ENCODE measurements at places on chromosomes 2 and 18. TPM values are rescaled to one million over a fixed set of nuclear protein-coding genes. Genes with fewer than 3 reads are reported as not detected.
A peak's percentile ranks its signal among the peaks of the same experiment; 100 is the strongest.

- no peak for DNase-seq
Measured at GRCh38 chr2:25421289-25421688, 79.6 kb upstream of the DNMT3A start.

DNA sequence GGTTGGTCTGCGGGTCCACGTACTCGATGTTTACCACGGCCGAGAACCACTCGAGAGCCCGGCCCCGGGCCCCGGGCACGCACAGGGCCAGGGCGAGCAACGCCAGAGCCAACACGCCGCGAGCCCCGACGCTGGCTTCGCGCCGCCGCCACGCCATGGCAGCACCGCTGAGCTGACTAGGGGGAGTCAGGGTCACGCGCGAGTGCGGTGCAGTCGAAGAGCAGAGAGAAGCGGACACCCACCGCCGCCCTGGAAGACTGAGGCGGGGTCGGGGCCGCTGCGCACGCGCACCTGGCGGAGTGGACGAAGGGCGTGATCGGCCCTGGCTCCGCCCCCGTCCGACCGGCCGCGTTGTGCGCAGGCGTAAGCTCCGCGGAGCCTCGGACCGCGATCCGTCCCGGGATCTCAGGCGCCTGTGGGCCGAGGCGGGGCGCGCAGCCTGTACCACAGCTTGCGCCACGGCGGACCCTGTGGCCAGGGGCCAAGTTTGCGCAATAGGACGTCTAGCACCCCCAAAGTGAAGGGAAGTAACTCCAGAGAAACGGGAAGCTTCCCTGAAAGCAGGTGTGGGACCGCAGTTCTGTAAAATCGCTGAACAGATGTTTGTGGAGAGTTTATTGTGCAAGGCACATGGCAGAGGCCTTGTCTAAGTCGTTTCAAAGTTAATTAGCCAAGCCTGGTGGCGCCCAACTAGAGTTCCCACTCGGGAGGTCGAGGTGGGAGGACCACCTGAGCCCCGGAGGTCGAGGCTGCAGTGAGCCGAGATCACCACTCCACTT lies at the start of gene RNF149:
Gene RNF149, minus strand, starts transcription at position 270 of the 779 bp plus-strand sequence. Its CDS starts 113 bp downstream, at position 157.
- DNase-seq: peak; percentile 87

GRCh38 chr2:78065366-78065765 lies 543.2 kb upstream of the LRRTM4 start:
- DNase-seq: no peak

DNA sequence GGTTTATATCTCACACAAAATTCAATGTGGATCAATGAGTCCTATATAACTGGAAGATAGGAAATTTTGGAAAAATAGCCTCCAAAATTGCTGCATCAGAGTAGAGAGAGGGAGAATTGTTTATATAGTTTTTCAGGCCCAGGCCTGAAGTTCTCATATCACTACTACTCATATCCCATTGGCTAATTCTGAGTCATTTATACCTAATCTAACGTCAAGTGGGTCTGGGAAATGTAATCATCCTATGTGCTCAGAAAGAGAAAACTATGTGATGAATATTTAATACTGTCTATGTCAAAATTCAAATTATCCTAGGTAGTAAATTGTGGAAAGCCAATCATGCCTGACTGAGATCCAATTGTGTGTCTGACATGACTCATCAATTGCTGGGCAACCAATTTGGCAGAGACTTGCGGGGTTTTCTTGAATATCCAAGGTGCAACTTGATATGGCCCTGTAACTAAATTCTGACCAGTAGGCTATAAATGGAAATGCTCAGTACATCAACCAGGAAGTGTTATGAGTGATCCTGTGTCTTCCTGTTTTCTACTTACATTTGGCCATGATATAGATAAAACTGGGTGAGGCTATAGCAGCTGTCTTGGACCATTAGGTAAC lies 744.4 kb downstream of the KCNJ3 start:
- no peak for DNase-seq

GRCh38 chr2:76415821-76416220 lies 705.1 kb upstream of the GCFC2 start:
- DNase-seq: no peak

DNA sequence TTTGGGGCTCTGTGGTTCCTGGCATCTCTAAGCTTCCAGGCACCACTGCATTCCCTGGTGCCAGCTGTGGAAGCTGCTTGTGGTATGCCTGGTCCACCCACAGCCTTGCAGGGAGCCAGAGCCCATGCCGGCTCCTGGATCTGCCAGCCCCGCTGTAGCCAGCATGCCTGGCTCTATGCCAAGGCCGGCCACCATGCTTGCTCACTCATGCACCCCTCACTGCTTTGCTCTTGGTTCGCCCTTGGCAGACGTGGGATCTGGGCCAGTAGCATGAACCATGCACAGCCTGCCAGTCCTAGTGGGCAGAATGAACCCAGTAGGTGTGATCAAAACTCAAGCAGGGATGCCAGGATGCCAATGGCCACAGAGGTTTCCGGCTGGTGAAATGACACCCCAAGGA lies 634.2 kb upstream of the TMEFF2 start:
- DNase-seq: no peak

The CCDC93 gene
- 19.8 TPM for total RNA-seq
